ENCODE measurements at places on chromosomes 2 and 18.
A peak's percentile ranks its signal among the peaks of the same experiment; 100 is the strongest.

- DNase-seq = no peak
These were observed 192.4 kb upstream of the LRP1B start for GRCh38 chr2:142323206-142323605.

GRCh38 chr2:58914733-58915505 is 673.8 kb upstream of the FANCL start:
- no peak for DNase-seq

DNA sequence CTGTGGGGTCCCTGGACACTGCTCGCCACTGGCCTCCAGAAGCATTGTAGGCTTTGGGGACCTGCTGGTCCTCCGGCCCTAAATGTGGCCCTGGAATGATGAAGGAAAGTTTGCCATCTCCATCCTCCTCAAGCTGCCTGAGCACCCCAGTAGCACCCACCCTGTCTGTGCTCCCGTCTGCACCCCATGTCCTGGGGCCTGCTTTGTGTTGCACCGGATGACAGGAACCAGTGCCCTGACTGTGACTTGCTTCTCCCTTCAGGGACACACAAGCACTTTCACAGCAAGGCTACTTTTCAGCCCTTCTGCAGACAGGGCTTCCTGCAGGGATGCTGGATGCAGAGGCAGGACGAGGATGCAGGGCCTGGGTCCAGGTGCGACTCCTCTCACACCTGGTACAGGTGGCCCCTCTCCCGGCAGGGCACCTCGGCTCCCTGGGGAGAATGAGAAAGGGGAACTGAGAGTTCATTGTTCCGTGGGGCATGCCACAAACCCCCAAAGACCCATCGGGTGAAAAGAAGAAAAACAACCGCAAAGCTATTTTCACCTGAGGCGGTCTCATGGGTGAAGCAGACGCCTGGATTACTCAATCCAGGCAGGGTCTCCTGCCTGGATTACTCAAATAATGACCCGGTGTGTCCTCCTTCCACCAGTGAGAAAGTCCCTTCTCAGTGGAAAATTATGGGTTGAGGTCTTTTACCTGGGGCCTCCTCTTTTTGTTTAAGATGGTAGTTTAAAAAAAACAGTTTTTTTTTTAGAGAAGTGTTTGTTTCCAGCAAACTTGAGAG is 74.9 kb downstream of the LONRF2 start:
- no peak for DNase-seq

DNA sequence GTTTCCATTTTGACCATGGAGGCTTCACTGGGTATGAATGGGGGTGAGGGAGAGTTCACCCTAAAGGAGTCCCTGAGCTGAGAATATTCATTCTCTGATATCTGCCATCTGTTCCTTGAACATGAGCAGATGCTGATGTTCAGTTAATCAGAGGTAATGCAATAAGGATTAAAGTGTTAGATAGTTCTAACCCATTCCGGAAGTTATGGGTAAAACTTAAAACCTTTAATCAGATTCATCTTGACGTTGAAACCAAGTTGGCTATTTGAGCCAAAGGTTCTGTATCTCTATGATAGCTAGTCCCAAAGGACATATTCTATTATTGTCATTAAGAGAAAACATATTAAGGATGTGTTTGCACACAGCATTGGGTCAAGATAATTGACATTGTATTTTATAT is 268.9 kb downstream of the PLCL1 start:
- no peak for DNase-seq

DNA sequence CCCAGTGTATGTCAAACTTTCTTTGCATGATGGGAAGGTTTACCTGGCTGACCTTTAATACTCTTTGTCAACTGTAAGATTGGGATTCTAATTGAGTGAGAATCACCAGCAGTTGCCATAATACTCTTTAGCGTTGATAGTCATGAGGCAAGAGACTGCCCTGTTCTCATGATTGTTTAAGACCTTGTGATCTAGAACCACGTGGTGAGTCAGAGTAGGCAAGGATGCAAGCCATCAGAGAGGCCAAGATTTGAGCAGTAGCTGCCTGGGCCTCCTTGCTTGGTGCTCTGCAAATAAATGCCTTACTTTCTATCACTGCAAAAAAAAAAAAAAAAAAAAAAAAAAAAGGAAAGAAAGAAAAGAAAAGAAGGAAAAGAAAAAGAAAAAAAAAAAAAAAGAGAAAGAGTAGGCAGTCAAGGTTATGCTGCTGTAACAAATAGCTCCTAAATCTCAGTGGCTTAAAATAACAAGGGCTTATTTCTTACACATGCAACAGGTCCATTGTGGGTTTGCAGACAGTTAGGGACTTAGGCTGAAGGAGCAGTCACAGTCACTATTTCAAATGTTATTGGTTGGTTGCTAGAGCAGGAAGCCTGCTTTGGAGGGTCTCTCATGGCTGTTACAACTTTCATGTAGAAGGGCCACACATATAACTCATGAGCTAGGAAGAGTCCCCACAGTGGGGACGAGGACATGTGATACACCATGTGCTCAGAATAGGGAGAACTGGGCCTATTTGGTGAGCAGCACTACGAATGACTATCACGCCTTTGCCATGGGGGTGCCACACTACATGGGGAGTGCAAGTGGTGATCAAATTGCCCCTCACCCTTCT is 21.7 kb downstream of the IL1R2 start:
- no peak for DNase-seq

GRCh38 chr2:165015052-165015642 is 59.8 kb upstream of the SLC38A11 start:
- peak; percentile 6 for DNase-seq

- peak; percentile 33 for DNase-seq
These were observed 26.8 kb downstream of the MPHOSPH10 start for GRCh38 chr2:71157124-71157793.

DNA sequence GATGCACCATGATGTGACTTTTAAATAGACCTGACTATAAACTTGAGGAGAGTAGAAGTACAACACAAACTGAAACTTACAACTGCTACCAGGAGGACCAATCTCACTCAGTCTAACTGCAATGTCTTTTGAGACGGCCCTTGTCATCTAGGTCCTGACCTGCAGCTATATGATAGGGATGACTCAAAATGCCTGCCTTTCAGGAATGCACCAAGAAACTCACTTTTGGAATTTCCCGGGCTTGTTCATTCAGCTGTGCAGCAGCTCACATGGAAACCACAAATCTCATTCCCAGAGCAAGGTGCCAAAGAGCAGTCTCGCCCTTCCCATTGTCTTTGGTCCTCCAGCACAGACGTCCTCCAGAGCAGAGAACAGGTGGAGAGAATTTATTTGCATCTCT is 113.7 kb downstream of the SPOPL start:
- DNase-seq = no peak

DNA sequence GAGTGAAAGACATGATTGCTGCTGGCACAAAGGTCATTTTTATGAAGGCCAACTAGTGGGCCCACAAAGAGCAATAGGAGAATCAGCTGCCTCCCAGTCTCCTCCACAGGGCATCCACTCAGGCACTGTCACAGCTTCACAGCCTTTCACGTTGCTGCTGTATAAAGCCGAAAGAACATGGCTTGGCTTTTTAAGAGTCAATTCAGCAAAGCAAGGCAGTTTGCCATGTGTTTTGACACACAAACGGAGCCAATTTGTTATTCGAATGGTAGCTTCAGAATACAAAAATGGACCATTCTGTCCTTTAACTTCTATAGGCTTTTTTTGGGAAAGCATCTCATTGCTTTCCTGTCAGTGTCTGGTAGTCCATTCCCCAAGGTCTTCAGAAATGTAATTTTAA is 283.4 kb upstream of the PARD3B start:
- no peak for DNase-seq

DNA sequence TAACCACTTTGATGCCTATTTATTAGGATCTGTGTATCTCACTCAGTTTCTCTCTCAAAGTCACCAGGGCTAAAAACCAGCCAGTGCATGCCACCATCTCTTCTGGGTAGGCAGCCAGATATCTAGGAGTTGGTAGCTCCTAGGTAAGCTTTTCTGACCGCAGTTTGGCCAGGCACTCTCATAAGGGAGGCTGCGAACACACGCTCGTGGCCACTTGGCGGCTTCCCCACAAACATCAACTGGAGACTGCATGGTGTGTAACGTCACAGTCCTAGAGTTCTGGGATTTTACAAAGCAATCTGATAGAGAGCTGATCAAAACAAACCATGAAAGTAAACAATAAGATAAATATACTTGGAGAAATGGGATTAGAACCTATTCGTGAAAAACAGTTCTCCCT is 424.3 kb upstream of the ACVR2A start:
- DNase-seq = no peak

DNA sequence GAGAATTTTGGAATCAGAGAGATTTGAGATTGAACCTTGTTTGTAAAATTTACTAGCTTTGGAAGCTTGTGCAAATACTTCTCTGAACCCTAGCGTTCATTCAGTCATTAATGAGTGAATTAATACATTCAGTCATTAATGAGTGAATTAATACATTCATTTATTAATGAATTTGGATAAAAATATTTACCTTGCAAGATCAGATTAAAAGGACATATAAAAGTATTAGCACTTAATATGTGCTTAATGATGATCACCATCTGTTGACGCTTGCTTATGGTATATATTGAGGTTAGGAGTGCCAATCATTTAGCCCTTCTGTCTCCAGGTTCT is 26.9 kb downstream of the EML4 start:
- DNase-seq = no peak

- no peak for DNase-seq
These were observed 552.8 kb downstream of the BCL11A start for GRCh38 chr2:60000686-60001085.

DNA sequence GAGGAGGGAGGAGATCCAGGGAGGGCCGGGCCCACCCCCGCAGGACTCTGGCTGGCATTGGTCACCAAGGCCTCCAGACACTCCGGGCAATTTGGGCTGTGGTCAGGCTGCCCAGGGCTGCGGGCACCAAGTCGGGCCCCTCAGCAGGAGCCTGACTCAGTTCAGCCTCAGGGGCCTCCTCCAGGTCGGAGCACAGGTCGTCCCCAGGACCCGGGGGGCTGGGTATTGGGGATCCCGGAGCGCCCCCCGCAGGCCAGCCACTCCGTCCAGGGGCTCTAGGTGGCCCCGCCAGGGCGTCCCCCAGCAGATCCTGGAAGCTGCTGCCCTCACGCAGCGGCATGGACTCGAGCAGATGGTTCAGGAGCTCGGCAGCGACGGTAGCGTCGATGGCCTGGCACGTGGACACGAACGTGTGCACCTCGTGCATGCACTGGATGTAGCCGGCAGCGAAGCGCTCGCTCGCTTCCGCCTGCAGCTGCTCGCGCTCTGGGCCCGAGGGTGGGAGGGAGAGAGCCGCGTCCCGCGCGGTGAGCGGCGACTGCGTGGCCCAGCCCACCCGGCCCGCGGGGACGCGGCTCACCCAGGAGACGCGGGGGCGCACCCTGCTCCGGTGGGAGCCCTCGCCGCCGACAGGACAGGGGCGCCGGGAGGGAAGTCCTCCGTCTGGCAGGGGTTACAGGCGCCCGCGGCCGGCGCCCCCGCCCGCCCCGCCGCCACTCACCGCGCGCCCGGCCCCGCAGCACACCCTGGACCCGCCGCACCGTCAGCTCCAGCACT is 884 bp downstream of the HES6 start:
- DNase-seq = no peak

GRCh38 chr2:31110431-31110830 is 27.8 kb downstream of the GALNT14 start:
- DNase-seq = no peak

GRCh38 chr2:113012436-113013335 is 7.4 kb downstream of the IL36A start:
- DNase-seq = no peak

- DNase-seq = no peak
These were observed 96.9 kb upstream of the NEDD4L start for GRCh38 chr18:57947117-57947516.

GRCh38 chr2:119415630-119416029 is 16.0 kb upstream of the TMEM37 start:
- no peak for DNase-seq

GRCh38 chr2:12205086-12205485 is 458.7 kb downstream of the LPIN1 start:
- no peak for DNase-seq

DNA sequence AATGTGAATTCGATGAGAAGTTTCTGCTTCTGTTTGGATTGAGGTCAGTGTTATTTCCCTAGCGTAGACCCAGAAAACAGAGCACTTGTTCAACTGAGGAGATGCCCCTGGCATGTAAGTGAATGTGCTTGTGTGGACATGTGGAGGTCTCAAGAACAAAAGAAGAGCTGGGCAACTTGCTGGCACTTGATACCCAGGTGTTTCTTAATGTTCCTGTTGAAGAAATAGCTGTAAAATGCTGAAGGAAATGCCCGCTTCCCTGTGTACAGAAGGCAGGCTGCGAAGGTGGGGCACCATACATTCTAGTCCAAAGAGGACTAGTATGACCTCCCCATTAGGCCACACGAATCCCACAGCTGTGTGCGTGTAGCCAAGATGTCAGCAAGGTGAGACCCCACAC is 9.8 kb upstream of the LBH start:
- no peak for DNase-seq

DNA sequence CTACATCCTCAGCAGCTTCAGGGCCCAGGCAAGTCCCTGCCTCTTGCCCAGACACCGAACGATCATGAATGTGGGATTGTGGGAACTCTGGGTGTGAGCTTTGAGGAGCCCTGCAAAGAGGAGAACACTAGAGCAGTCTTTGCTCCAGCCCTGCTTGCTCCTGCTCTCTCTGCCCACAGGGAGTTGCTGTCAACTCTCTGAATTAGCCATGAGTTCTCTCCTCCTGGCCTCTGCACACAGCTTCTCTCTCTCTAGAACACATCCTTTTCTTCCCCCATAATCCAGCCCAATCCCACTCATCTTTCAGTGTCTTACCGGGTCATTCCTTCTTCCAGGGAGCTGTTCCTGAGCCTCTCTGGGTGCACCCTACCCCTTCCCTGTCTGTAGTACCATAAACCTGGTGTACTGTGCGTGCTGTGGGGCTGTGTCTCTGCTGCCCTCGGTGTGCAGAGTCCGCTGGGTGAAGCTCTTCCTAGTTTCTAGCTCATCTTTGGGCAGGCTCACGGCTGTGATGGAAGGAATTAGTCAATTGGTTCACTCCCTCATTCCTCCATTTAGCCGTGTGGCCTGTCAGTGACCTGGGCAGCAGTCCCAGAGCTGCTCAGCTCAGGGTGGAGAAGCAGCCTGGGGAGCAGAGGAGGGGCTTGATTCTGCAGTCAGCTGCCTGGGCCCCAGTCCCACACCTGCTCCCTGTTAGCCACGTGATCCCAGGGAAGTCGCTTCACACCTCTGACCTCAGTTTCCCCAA is 132.9 kb upstream of the HDAC4 start:
- no peak for DNase-seq

Measured in stimulated activated CD4-positive, alpha-beta T cell treated with anti-CD3 and anti-CD28 coated beads, TNF-alpha, amount 100 ng/mL, for 4 hours (primary cell).